ENCODE measurements at places on chromosomes 13 and 19.
A peak's percentile ranks its signal among the peaks of the same experiment; 100 is the strongest.

- DNase-seq, result no peak
These were observed 20.1 kb downstream of the SLC27A1 start for GRCh38 chr19:17490411-17490810.

- DNase-seq, result no peak
These were observed 105.3 kb upstream of the KLF5 start for GRCh38 chr13:72953391-72953965.

GRCh38 chr13:33260168-33261098, 25.1 kb downstream of the STARD13 start:
- DNase-seq, result no peak

DNA sequence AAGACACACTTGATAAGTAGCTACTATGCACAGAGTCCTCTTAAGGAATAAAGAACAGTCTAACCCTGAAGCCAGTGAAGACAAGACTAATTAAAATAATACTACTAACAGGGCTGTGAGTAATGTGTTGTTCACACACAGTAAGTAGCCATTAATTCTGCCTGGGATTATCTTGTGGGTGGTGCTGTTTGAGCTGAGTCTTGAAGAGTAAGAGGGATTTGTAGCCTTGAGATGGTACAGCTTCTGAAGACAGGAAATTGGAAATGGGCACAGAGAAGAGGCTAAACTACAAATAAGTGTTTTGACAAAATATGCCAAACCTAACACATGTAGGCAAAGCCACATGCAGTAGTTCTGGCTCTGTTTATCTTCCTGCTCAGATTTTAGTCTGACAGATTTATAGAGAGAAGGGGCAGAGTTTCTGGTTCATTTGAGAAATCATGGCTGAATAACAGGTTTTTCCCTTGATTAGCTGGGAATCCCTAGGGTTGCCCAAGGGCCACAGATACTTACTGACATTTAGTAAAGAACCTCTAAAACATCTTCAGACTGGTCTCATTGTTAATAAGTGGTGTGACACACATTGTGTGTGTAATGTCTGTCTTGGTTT, 38.0 kb downstream of the ITGBL1 start:
- DNase-seq, result no peak

DNA sequence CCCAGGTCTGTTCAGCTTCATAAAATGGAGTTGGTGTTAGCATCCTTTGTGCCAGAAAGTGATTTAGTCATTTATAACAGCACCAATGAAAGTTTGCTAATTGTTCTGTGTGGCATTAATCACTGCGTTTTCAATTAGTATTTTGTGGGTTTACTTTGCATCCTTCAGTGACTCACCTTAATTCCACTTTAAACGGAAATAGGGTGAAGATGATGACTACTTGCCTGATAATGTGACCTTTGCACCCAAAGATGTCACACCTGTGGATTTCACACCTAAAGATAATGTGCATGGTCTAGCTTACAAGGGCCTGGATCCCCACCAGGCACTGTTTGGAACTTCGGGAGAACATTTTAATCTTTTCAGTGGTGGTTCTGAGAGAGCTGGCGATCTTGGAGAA, 15.0 kb downstream of the GPATCH1 start:
- DNase-seq, result no peak

GRCh38 chr13:20831933-20832332, 58.2 kb upstream of the EEF1AKMT1 start:
- no peak for DNase-seq

DNA sequence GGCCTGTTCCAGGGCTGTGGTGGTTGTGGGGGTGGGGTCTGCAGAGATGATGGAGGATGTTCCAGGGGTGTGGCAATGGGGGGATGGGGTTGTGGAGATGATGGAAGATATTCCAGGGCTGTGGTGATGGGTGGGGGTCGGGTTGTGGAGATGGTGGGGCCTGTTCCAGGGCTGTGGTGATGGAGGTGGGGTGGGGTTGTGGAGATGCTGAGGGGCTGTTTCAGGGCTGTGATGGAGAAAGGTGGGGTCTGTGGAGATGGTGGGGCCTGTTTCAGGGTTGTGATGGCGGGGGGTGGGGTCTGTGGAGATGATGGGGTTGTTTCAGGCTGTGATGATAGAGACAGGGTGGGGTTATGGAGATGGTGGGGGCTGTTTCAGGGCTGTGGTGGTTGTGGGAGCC, 62.0 kb downstream of the TEX29 start:
- no peak for DNase-seq

DNA sequence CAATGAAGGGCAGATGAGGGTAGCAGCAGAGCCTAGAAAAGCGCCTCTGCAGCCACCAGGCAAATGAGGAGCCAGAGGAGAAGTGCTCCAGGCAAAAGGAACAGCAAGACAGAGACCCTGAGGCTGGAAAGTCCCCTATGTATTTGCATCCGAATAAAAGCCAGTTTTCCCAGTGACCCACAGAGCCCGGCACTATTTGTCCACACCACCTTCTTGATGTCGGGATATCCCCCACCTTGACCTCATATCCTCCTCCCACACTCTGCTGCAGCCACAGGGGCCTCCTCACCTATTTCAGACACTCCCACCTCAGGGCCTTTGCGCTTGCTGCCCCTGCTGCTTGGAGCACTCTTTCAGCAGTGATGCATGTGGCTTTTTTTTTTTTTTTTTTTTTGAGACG, 6.6 kb downstream of the ATG4D start:
- DNase-seq, result no peak

GRCh38 chr13:35760735-35761281, 284.3 kb upstream of the MAB21L1 start:
- no peak for DNase-seq

GRCh38 chr19:3897936-3898335, 17.5 kb downstream of the ATCAY start:
- DNase-seq, result no peak

GRCh38 chr13:113560645-113561416, 23.7 kb upstream of the TFDP1 start:
- DNase-seq, result no peak

- no peak for DNase-seq
These were observed 9.8 kb downstream of the ZNF350 start for GRCh38 chr19:51976852-51977251.

DNA sequence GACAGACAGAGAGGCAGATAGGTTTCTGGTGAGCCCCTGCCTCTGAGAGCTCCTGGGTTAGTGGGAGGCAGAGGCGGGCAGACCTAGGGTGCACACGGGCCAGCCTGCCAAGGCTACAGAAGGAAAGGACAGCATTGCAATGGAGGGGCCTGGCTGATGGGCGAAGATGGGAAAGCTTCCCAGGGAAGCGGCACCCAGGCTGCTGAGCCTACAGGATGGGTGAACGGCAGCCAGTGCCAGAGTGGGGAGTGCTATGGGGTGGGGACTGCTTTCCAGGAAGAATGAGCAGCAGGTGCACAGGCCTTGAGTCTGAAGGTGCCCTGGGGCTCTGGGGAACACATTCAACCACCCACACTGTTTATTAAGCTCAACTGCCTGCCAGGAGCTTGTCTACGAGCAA, 702 bp upstream of the MAG start:
- DNase-seq, result no peak

DNA sequence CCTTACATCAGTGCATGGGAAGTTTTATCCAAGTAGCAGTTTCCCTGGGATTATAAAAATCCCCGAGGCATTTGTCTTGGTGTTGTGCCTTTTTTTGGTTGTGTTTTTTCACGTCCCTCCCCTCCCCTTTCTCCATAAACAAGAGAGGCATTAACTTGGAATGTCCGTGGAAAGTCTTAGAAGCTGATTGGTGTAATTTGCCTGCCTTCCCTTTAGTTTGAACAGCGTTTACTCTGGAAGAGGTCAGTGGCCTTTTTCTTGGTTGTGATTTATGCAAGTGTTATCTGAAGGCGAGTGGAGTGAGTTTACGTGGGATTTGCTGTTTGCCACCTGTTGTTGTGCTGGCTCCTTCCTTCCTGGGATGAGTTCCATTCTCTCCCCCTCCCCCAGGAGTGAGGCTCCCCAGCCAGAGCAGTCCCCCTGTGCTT, 7.2 kb downstream of the ACTN4 start:
- DNase-seq, result peak; percentile 63

GRCh38 chr13:50758796-50759195, 84.7 kb downstream of the DLEU7 start:
- DNase-seq, result peak; percentile 63

DNA sequence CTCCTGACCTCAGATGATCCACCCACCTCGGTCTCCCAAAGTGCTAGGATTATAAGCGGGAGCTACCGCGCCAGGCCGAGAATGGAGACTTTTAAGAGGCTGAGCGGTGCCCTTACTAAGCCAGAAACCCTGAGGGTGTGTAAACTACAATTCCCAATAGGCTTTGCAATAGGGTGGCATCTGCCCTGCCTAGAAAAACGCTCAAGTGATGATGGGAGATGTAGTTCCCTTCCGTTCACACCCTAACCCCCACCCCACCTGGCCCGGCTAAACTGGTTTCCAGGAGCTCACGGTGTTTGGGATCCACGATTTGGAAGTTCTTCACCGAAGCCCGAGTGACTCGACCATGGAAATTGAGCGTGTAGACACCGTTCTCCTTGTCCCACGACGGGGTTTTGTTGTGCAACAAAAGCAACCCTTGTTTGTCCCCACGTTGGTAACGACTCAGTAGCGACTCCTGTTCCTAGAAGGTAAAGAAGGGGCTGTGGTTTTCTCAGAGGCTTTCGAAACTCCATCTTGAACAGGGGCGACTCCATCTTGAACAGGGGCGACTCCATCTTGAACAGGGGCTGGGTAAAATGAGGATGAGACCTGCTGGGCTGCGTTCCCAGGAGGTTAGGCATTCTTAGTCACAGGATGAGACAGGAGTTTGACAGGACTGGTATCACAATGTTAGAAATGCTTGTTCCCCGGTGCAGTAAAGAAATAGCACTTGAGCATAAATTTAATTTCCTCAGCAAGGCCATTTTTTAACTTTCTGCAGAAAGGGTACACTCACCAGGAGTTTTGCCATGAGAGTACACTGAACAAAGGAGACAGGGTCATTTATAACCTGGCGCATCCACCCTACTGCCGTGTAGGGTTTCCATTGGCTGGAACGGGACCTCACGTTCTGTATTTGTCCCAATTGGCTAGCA, 9.8 kb downstream of the PPP1R15A start:
- no peak for DNase-seq

GRCh38 chr19:41386442-41386841, 10.1 kb downstream of the TMEM91 start:
- no peak for DNase-seq
